ENCODE measurements at places on chromosomes 4 and X.
A peak's percentile ranks its signal among the peaks of the same experiment; 100 is the strongest.

DNA sequence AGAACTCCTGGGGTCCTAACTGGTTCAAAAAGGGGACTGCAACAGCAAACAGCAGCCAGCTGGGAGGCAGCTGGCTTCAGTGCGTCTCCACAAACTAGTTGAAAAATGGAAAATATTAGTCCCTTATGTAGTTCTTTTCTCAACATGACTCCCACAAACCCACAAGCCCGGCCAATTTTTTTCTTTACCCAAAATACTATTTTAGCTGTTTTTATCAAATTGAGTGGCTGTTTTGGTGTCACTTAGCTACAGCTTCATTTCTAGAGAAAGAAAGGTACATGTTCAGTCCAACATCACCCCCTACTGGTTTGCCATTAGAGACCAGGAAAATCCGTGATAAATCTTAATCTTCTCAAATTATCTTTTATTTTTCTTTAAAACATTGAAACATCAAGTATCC is 97.2 kb downstream of the GUCY2F start:
- no peak for DNase-seq

- DNase-seq, result no peak
Observed at GRCh38 chr4:147829401-147830101, 97.7 kb downstream of the ARHGAP10 start.

DNA sequence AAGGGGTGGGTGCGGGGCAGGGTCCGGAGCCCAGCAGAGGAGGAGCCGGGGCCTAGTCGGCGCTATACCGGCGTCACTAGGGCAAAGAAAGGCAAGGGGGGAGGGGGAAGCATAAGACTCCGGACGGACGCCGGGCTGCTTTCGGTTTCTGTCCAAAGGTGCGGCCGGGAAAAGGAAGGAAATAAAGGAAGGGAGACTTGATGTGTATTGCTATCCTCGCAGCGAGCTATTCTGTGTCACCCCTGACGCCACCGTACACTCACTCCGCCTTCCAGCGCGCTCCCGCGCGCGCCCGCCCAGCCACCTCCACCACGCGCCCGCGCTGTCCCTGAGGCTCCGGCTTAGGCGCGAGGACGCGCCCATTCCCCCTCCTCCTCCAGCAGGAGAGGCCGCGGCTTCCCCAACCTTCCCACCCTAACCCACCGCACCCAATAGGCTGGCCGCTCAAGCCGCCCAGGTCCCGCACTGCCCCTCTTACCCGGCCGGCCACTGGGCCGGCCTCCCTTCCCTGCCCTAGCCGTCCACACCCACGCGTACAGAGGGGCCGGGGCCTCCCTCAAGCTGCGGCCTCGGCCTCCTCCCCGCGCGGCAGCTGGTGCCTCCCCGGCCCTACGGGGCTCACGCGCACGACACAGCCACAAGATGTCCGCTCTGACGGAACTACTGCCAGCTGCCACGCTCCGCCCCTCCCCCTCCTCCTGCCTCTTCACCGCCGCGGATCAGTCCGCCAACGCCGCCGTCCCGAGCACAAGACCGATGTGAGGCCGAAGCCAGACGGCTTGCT is at the start of gene UBE2D3:
TSS of gene UBE2D3 (minus strand) at position 662 of the 784 bp plus-strand sequence. CDS start 1,043 bp downstream, outside the sequence.
- DNase-seq, result peak; percentile 92

- DNase-seq, result peak; percentile 82
Observed at GRCh38 chrX:49073601-49074575, at the start of gene PRAF2. TSS of gene PRAF2 (minus strand) at chrX:49074002. CDS start at chrX:49073987, 15 bp downstream.

GRCh38 chr4:2363951-2364653 is 54.3 kb downstream of the ZFYVE28 start:
- no peak for DNase-seq

DNA sequence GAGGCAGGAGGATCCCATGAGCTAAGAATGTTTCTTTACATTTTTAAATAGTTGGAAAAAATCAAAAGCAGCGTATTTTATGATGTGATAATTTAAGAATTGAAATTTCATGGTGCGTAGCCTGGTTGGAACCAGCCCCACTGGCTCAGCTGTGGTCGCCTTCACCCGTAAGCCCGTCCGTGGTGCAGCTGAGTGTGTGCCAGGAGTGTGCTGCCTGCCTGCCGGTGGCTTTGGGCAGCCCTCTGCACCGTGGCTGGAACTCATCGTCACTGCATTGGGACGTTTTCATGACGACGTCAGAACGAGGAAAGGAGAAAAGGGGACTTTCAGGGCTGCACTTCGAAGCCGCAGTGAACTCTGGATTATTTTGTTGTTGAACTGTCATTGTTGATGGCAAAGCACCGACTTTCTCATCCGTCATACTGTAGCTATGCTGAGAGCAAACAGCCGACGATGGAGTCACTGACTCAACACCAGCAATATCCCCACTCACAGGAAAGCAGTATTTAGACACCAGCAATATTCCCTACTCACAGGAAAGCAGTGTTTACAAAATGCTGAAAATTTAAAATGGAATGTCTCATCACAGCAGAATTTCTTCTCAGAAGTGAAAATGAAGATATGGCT is 35.1 kb downstream of the PCGF3 start:
- no peak for DNase-seq

DNA sequence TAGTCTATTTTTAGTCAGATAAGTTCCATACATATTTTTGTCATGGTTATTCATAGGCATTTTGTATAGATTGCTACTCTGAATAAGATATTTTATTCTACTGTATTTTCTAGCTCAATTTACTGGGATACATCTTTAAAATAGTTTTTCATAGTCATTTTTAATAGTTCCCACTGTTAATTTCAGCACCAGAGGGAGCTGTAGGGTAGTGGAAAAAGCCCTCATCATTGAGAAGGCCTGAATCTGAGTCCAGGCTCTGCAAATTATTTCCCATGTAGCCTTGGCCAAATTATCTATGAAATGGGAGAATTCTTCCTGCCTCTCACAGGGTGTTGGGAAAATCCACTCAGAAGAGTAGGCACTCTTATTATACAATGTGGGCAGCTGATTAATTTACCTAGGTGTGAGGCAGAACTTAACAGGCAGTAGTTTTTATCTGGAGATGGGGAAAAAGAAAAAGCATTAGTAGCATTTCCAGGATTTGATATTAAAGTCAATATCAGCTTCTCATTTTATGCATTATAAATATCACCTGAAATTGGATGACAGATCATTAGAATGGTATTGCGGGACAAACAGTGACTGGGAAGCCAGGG is 102.9 kb upstream of the PAQR3 start:
- DNase-seq, result no peak

DNA sequence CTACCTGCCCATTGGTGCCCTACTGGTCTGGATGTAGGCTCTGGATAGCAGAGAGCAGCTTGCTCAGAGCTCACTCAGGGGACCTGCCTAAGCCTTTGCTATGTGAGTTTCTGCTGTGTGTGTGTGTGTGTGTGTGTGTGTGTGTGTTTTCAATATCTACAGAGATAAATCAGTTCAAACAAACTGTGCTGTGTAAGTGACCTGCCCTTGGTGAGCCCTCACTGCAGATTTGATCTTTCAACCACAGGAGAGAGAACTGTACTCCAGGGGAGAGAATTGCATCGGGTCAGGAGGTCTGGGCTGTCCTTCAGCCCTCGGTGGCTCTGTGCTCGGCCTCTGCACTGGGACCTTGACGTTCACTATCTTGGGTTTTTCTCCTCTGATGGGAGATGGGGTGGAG is 35.0 kb upstream of the CDKN2AIP start:
- no peak for DNase-seq

DNA sequence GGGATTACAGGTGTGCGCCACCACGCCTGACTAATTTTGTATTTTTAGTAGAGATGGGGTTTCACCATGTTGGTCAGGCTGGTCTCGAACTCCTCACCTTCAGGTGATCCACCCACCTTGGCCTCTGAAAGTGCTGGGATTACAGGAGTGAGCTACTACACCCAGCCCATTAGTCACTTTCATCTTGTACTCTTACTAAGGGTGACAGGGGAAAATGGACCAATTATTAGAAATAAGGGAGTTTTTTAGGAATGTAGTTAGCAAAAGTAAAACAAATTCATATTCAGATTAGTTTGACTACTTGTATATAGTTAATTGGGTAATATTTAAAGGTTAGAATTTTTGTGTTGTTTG is 26.1 kb downstream of the SMARCA5 start:
- no peak for DNase-seq

- DNase-seq, result no peak
Observed at GRCh38 chrX:87961471-87961870, 443.9 kb downstream of the KLHL4 start.

DNA sequence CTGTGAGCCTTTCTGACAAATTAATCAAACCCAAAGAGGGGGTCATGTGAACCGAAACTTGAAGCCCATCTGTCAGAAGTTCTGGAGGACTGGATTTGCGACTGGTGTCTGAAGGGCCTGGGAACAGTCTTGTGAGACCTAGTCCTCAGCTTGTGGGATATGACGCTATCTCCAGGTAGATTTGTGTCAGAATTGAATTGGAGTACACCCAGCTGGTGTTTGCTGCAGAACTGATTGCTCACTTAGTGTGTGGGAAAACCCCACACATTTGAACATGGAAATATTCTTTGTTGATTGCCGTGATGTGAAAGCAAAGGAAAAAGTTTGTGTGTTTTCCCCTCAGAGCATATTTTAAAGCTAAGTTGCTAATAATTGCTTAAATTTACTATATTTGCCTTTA is 30.3 kb upstream of the TMSB15B start:
- no peak for DNase-seq

DNA sequence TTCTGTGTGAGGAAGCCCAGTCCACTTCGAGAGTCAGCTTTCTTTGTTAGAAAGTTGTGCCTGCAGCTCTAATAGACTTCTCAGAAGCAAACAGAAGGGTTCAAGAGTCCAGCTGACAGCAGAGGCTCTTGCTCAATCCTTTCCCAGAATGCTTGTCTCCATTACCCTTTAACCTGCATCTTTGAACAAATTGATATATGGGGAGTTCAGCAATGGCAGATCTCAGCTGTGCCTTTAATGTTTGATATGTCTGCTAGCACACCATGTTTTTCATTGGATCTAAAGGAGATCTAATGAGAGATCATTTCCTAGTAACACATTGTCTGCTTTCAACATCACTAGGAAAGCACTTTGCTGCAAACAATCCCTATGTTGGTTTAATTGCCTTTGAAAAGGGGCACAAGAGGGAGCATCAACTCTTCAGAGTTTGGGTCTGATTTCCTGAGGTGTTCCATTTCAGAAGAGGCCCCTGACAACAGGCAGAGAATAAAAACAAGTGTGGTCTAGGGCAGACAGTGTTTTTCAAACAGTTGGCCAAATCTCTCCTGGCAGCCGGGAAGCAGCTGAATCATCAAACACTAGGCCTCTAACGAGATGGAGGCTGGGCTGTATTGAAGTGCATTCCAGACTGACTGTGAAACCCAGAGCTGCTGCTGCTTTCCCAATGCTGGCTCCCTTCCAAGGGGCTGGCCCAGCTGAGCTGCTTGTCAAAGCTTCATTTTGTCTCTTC is 55.5 kb downstream of the LUZP4 start:
- peak; percentile 48 for DNase-seq

- no peak for DNase-seq
Observed at GRCh38 chrX:150038986-150039599, 100.8 kb upstream of the EOLA2 start.

DNA sequence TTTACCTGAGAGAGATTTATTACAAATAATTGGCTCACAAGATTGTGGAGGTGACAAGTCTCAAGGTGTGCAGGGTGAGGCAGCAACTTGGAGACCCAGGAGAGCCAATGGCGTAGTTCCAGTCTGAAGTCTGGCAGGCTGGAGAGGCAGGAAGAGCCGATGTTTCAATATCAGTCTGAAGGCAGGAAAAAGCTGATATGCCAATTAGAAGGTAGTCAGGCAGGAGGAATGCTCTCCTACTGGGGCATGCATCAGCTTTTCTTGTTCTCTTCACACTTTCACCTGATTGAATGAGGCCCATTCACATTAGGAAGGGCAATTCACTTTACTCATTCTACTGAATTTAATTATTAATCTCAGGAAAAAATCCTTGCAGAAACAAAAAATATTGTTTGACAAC is 1351.7 kb upstream of the ADGRL3 start:
- DNase-seq, result no peak

DNA sequence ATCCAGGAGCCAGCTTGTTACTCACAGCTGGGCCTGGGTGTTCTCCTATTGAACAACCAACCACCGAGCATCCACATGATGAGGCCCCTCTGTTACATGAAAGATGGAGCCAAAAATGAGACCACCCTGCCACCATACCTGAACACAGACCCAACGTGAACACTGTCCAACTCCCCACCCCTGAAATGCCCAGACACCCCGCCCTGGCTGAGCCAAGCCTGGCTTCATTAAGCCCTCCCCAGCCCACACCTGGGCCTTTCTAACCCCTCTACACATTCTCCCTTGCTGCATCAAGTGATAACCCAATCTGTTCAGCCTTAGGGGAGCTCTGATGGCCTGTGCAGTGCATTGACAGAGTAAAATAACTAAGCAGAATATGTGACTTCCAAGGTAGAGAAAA is 80.7 kb downstream of the EVC start:
- no peak for DNase-seq

DNA sequence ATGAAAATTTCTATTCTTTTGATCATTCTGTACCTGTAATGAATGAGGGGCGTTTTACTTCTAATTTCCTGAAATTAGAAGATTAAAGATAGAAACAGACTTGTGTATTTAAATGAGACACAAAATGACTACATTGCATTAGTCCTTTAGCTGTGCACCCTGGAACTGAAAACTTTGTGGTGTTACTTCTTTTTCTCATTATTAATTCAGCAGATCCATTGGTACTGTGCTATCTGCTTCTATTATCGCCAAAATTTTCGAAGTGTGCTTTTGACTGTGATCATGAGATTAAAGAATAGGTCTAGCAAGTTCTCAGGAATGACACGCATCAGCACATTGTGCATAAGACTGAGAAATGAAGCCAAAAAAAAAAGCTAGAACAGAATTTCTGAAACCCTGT is 1938.9 kb upstream of the TENM3 start:
- no peak for DNase-seq

DNA sequence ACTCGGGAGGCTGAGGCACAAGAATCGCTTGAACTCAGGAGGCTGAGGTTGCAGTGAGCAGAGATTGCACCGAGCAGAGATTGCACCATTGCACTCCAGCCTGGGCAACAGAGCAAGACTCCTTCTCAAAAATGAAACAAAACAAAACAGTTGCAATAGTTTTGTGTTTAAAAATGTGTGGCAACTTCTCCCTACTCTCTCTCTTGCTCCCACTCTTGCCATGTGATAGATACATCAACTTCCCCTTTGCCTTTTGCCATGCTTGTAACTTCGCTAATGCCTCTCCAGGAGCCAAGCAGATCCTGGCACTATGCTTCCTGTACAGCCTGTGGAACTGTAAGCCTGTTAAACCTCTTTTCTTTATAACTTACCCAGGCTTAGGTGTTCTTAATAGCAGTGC is 52.5 kb upstream of the INTU start:
- no peak for DNase-seq

GRCh38 chr4:170868170-170868569 is 778.4 kb upstream of the AADAT start:
- no peak for DNase-seq

- no peak for DNase-seq
Observed at GRCh38 chrX:13254076-13254785, 65.6 kb downstream of the ATXN3L start.

Measured in anterior cingulate cortex (tissue), 58 donors.